Osteoblast (primary cell): ENCODE measurements at places on chromosomes 3 and 15. TPM values are rescaled to one million over a fixed set of nuclear protein-coding genes. Genes with fewer than 3 reads are reported as not detected.

ZNF80 gene
- not detected in 2 replicates for total RNA-seq

NSUN3 gene
- 13.4 and 15.9 TPM in 2 replicates for total RNA-seq

GOLGA6L4 gene
- total RNA-seq = 1.5 and 1.8 TPM in 2 replicates

LRRC31 gene
- not detected in 2 replicates for total RNA-seq

SHQ1 gene
- 19.2 TPM in 2 replicates for total RNA-seq

GRK7 gene
- not detected in 2 replicates for total RNA-seq

P2RY13 gene
- not detected in 2 replicates for total RNA-seq

FBLN2 gene
- total RNA-seq = 46.0 and 54.6 TPM in 2 replicates

GDPGP1 gene
- 8.0 and 9.7 TPM in 2 replicates for total RNA-seq

LRTM1 gene
- not detected in 2 replicates for total RNA-seq

RBP2 gene
- not detected in 2 replicates for total RNA-seq

ISLR gene
- 77.5 and 106 TPM in 2 replicates for total RNA-seq

FGF7 gene
- total RNA-seq = 377 and 445 TPM in 2 replicates

FAN1 gene
- total RNA-seq = 15.3 and 16.3 TPM in 2 replicates

SPATA12 gene
- not detected in 2 replicates for total RNA-seq

MINDY4B gene
- not detected in 2 replicates for total RNA-seq

DCLK3 gene
- total RNA-seq = under 0.01 TPM in 2 replicates

SMCO1 gene
- total RNA-seq = not detected in 2 replicates
